ENCODE measurements at places on chromosomes 2 and 18. TPM values are rescaled to one million over a fixed set of nuclear protein-coding genes. Genes with fewer than 3 reads are reported as not detected.

Gene FSHR
- 0.39 TPM for total RNA-seq

Gene NMUR1
- total RNA-seq: not detected

Gene IL36G
- not detected for total RNA-seq

Gene SH3RF3
- total RNA-seq: not detected

Gene DDX18
- 29.8 TPM for total RNA-seq

Gene NYAP2
- total RNA-seq: not detected

Gene TRIM54
- not detected for total RNA-seq

Gene MYOM1
- total RNA-seq: 1.6 TPM

Gene STPG4
- 1.2 TPM for total RNA-seq

Gene KIAA2012
- under 0.01 TPM for total RNA-seq

Gene AGXT
- total RNA-seq: not detected

Gene GKN2
- not detected for total RNA-seq

Gene TSPYL6
- total RNA-seq: not detected

Gene EVX2
- total RNA-seq: not detected

Gene ABCG5
- not detected for total RNA-seq
